ENCODE measurements at places on chromosomes 7 and 10. TPM values are rescaled to one million over a fixed set of nuclear protein-coding genes. Genes with fewer than 3 reads are reported as not detected.

NPFFR1 gene
- 0.15 TPM for total RNA-seq

RHOBTB1 gene
- total RNA-seq: 10.7 TPM

NRP1 gene
- total RNA-seq: 63.8 TPM

MMD2 gene
- not detected for total RNA-seq

Data from motor neuron (in vitro differentiated cells).